ENCODE measurements at places on chromosomes 2 and 18.

DNA sequence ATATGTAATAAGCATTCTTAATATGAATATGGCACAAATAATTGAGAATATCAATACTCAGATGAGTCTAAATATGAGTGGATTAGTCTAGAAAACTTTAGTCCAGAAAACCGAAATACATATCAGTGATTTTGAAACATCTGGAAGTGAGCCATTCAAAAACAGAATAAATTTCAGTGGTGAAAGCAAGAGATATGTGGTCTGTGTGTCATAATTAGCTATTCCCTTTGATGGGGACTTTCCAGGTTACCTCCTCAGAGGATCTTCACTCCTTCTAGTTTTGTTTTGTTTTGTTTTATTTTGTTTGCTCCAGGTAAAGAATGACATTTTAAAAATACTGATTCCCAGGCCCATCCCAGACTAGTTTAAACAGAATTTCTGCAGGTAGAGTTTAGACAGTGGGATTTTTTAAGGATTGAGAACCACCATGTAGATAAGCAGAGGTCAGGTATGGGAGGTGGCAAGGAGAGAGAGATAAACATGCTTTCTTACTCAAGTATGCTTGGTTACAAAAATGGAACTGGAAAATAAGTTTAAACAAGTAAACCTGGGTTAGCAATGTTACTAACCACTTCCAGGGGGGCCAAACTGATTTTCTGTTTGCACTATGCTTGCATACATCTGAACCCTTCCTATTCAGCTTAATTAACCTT, 70.7 kb downstream of the NABP1 start:
- no peak for DNase-seq

DNA sequence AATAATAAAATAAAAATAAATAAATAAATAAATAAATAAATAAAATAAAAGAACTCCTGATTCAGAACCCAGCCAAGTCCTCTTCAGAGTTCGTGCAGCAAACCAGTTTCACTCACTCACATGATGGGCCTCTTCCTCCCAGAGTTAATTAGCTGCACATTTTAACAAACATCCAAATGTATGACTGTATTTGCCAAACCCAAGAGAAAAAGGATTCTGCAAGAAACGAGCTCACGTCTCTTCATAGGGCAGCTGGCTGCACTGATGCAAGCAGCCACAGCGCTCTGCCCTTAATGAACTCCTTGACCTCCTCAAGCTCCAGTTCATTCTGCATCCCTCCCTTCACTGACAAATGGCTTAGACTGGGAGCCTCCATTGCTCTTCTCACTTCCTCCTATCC, 55.1 kb downstream of the MREG start:
- no peak for DNase-seq

DNA sequence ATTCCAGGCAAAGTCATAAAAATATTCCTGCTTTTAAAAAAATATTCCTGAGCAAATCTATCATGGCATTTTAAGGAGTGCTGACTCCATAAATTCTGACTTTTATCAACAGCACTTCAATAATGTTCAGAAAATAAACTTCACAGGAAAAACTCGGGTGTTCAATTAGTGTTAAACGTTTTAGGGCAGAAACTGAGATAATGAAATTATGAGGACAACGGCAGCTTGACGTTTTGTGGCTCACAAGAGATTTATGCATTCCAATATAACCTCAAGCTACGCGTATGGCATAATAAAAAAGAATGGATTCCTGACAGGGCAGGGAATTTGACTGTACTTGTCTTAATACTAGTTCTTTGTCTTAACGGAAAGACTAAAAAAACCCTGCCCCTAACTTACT, 133.2 kb downstream of the ICOS start:
- DNase-seq: no peak

- DNase-seq: no peak
Observed at GRCh38 chr2:101479810-101480209, 4.9 kb upstream of the RFX8 start.

DNA sequence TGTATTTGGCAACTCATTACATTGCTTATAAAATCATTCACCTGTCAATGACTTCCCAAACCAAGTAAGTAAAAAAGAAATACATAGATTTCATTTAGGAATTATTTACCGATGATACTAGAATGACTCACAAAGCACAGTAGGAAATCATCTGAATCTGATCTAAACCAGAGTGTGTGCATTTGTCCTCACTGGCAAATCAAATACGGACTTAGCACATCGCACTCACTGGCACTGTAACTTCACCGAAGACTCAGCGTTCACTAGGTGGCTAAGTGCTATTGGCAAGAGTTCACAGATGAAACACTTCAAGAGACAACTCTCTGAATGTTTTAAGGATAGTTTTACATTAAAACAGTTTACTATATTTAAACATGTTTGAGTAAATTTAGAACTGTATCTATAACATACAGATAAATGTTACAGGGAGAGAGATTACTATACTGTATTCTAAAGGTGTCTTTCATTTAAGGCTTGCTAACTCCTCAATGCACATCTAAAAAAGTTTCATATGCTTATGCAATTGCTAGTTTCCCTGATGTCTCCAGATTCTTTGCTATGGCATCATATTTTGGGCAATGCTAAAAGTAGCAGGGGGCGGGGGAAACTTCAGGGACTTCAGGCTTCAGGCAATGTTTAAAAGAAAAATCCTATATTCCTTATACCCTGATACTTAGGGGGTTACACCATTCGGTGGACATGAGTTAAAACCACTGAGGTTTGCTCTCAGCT, 48.8 kb downstream of the STK39 start:
- no peak for DNase-seq

- DNase-seq: no peak
Observed at GRCh38 chr2:46278952-46279351, 18.3 kb upstream of the EPAS1 start.

- DNase-seq: no peak
Observed at GRCh38 chr2:17759805-17760204, 5.9 kb downstream of the GEN1 start.

- no peak for DNase-seq
Observed at GRCh38 chr2:96471772-96472171, 33.4 kb downstream of the NEURL3 start.

DNA sequence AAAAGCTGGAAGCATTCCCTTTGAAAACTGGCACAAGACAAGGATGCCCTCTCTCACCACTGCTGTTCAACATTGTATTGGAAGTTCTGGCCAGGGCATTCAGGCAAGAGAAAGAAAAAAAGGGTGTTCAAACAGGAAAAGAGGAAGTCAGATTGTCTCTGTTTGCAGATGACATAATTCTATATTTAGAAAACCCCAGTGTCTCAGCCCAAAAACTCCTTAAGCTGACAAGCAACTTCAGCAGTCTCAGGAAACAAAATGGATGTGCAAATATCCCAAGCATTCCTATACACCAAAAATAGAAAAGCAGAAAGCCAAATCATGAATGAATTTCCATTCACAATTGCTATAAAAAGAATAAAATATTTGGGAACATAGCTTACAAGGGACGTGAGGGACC, 11.1 kb downstream of the SLC8A1 start:
- DNase-seq: no peak

GRCh38 chr2:46487667-46488335, 8.4 kb downstream of the TMEM247 start:
- DNase-seq: no peak

DNA sequence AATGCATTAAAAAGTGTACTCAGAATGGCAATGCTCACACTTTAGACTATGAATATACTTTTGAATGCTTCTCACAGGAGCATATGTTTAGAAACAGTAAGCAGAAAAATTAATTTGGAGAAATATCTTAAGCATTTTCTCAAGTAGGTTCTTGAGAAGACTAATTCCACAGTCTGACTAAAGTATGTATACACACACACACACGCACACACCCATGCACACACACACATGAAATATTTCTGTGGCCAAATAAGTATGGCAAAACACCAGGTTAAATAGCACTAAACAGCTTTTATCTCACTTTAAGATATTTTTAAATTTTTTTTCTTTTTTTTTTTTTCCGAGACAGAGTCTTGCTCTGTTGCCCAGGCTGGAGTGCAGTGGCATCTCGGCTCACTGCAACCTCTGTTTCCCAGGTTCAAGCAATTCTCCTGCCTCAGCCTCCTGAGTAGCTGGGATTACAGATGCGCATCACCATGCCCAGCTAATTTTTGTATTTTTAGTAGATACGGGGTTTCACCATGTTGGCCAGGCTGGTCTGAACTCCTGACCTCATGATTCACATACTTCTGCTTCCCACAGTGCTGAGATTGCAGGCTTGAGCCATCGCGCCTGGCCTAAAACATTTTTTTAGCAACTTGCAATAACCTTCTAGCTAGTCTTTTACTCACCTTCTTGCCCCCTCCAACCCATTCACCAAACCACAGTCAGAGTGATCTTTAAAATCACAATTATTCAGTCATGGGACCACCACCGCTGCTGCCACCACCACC, 67.5 kb upstream of the SCG2 start:
- DNase-seq: no peak
